Upper lobe of left lung (tissue), 6 donors: ENCODE measurements at places on chromosomes 16 and 17. TPM values are rescaled to one million over a fixed set of nuclear protein-coding genes. Genes with fewer than 3 reads are reported as not detected.

Gene SPATA22
- not detected for total RNA-seq

DNA sequence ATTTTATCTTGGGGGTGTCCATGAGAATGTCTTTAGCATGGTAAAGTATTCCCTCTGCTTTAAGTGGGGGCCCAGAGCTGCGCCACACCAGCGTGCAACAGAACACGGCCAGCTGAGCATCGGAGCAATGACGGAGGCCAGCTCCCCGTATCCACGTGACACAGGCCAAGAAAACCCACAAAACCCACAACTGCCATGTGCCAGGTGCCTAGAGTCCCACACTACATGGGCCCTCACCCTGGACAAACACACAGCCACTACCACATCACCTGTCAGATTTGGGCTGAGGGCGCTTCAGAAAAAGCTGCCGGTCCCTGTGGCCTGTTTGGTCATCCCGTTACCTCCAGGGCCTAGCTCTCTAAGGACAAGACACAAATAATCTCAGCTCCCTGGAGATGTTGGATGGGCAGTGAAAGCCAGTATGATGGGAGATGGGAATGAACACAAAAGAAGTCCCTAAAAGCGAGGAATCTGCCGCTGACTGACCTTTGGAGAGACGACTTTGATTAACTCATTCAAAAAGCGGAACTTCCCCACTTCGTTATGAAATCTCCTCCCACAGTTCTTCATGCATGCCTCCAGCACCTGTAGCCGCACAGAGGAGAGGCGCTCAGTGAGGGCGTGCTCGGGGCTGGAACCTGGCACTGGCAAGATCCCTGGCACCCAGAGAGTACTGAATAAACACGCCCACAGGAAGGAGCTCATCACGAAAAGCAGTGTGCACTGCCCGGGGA lies 17.1 kb downstream of the GGA3 start:
- no peak overlapping the region for H3K27ac ChIP-seq
- DNase-seq = no peak
- H3K36me3 ChIP-seq = peaks cover 71% of the 10 kb centered on the region

DNA sequence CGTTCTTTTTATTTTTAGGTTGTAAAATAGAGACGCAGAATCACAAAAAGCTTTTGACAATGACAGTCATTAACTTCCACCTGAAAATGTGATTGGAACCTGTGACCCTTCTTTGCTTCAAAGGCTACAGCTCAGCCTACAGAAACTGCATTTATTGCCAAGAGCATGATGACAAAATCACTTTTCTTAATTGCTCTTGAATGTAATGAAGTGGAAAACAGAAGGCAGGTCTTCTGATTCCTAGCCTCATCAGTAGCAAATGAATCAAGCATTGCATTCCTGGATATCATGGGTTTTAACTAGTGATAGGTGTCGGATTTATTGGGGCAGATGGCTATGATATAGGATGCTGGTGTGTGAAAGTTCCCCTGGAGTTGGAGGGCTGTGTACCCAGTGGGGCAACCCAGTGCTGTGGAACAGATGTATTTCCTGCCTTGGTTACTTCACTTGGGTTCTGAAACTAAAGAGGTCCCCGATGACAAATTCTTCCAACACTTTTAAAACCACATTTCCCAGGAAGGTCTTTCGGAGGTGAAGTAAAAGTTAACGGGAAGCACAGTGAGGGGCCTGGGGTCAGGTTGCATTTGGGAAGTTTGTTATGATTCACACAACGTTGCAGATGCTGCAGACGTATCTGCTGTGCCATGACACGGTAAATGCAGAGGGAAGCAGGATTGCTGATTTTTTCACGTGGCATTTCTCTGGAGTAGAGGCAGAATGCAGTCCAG lies 127.5 kb downstream of the HS3ST3A1 start:
- H3K27me3 ChIP-seq = no peaks in the 10 kb centered on the region
- no peaks in the 10 kb centered on the region for H3K36me3 ChIP-seq
- H3K4me3 ChIP-seq = no peak overlapping the region
- DNase-seq = no peak
- H3K27ac ChIP-seq = no peak overlapping the region

DNA sequence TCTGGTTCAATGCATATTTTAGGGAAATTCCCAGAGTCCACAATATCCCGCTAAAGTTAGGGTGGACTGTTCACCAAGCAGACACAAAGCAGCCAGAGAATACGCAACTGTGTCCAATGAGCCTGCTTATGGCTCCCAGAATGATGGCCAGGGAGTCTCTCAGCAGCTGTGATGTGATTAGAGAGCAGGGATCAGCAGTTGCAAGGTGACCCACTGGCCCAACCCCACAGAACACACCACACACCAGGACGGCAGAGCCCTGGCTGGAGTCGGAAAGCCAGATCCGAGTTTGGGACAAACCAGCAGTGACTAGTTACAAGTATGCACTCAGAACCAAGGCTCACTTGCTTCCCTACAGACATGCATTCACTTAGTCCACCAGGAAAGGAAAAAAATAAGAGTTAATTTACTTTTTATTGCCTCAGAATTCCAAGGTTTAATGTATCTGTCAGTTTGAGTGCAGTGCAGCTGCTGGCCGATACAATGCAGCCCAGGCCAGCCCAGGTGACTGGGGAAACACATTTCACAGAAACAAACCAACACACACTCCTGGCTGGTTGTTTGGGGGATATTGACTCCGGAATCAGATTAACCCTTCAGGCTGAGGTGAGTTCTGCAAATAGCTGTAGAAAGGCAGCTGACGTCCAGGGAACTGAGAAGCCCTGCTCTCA lies 121.7 kb downstream of the HIC1 start:
- no peak for DNase-seq
- H3K27me3 ChIP-seq = no peaks in the 10 kb centered on the region
- no peak overlapping the region for H3K4me3 ChIP-seq
- no peaks in the 10 kb centered on the region for H3K36me3 ChIP-seq
- peak overlapping the region; percentile 80 for H3K27ac ChIP-seq
- peaks cover 94% of the 10 kb centered on the region for H3K4me1 ChIP-seq

DNA sequence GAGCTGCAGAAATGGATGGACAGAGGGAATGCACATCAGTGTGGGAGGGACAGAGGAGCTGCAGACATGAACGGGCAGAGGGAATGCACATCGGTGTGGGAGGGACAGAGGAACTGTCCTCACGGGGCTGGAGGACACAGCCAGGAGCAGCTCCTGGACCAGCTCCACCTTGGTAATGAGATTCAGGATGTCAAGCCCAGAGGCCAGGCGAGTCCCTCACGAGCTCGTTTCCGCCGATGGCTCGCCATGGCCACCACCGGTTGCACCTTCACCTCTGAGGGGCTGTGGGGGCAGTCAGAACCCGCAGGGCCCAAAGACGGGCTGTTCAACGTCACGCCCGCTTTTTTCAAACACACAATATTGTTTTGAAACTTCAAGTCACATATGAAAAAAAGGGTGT lies 56.2 kb downstream of the RPH3AL start:
- H3K27me3 ChIP-seq = no peaks in the 10 kb centered on the region
- H3K36me3 ChIP-seq = no peaks in the 10 kb centered on the region
- no peaks in the 10 kb centered on the region for H3K4me1 ChIP-seq
- no peak overlapping the region for H3K27ac ChIP-seq
- peak; percentile 6 for DNase-seq

GRCh38 chr17:57481910-57482391 lies 225.6 kb downstream of the MSI2 start:
- no peaks in the 10 kb centered on the region for H3K36me3 ChIP-seq
- no peaks in the 10 kb centered on the region for H3K27me3 ChIP-seq
- H3K4me1 ChIP-seq = no peaks in the 10 kb centered on the region
- H3K27ac ChIP-seq = no peak overlapping the region
- no peak for DNase-seq

Gene CCL5
- total RNA-seq = 15.0 TPM

GRCh38 chr17:65850486-65850885 lies 289.0 kb upstream of the AXIN2 start:
- H3K4me3 ChIP-seq = no peak overlapping the region
- no peaks in the 10 kb centered on the region for H3K36me3 ChIP-seq
- DNase-seq = no peak
- no peaks in the 10 kb centered on the region for H3K4me1 ChIP-seq

Gene AMFR
- 82.2 TPM for total RNA-seq

DNA sequence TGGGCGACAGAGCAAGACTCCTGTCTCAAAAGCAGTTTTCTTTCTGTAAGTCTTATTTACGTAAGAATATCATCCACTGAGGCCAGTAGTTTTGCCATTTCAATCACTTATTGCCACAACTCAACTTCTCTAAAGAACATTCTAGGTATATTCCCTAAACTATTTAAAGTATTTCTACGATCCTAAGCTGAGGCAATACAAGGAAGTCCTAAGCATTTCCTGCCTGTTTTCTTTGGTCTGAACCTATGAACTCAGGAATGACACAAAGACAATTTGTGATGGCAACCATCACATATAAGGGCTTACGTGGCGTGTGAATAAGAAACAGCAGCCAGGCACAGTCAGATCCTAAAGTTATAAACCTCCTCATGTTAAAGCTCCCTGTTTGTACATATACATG lies 14.2 kb downstream of the USP36 start:
- DNase-seq = no peak
- H3K36me3 ChIP-seq = peaks cover 93% of the 10 kb centered on the region
- H3K27me3 ChIP-seq = no peaks in the 10 kb centered on the region
- H3K27ac ChIP-seq = peak overlapping the region; percentile 26
- no peaks in the 10 kb centered on the region for H3K4me1 ChIP-seq

DNA sequence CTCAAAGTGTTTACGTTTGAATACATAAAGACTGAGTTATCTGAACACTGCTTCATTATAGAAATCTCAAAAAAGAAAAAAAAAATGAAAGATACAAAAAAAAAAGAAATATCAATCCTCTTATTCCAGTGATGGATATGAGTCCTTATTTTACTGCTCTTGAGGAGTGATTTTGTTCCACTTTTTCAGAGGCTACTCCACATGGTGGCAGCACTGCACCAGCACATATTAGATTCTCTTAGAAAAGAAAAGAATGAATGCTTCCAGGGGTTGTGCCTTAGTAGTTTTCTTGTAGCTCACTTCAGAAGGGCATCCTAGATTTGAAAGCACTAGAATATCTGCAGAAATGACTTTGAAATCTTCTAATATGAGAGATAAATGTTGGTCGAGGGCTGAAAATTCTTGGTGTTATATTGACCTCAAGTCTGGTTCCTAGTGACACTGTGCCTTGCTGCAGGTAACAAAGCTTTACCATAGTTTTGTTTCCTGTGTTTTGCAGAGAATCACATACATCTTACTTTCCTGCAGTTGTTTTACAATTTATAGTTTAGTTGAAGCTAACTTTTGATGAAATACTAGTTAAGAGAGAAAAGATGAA lies 25.9 kb downstream of the AP2B1 start:
- H3K4me3 ChIP-seq = no peak overlapping the region
- no peak overlapping the region for H3K27ac ChIP-seq
- peaks cover 3% of the 10 kb centered on the region for H3K4me1 ChIP-seq
- H3K27me3 ChIP-seq = no peaks in the 10 kb centered on the region
